ENCODE measurements at places on chromosomes 6 and 20.

GRCh38 chr6:126312013-126312665 lies 27.8 kb upstream of the CENPW start:
- DNase-seq: no peak

DNA sequence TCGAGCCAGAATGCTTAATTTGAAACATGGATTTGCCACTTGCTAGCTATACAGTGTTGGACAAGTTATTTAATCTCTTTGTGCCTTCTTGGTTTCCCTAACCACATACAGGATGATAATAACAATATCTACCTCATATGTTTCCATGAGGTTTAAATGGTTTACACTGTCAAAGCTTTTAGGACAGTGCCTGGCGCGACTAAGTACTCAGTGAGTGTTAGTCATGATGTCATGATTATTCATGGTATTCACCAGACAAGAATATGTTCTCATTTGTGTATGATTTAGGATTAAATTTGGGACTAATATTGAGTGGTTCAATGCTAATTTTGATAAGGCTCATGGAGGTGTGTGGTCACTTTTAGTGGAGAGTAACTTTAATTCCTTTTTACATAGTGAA lies 167.4 kb downstream of the EYA4 start:
- no peak for DNase-seq

- no peak for DNase-seq
Measured at GRCh38 chr6:167298127-167298526, 7.0 kb downstream of the UNC93A start.

GRCh38 chr6:148739822-148740128 lies 7.1 kb upstream of the UST start:
- DNase-seq: no peak

DNA sequence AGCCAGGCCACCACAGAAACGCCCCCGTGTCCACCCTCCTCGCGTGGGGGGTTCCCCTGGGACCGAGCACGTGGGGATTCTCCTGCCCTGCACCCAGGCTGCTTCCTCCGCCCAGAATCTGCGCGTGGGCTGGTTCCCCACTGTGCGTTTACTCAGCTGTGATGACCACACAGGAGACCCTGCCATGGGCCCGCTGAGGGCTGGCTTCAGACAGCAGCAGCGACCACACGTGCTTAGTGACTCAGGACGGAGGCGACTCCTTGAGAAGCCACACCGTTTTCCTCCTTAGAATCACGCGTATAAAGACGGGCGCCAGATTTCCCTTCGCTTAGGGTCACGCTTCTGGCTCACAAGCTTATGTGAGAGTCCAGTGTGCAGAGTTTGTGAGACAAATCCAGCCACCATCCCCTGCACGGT lies 63.9 kb upstream of the PDE10A start:
- no peak for DNase-seq

- DNase-seq: peak; percentile 45
Measured at GRCh38 chr6:158476389-158476788, 83.5 kb upstream of the TMEM181 start.

DNA sequence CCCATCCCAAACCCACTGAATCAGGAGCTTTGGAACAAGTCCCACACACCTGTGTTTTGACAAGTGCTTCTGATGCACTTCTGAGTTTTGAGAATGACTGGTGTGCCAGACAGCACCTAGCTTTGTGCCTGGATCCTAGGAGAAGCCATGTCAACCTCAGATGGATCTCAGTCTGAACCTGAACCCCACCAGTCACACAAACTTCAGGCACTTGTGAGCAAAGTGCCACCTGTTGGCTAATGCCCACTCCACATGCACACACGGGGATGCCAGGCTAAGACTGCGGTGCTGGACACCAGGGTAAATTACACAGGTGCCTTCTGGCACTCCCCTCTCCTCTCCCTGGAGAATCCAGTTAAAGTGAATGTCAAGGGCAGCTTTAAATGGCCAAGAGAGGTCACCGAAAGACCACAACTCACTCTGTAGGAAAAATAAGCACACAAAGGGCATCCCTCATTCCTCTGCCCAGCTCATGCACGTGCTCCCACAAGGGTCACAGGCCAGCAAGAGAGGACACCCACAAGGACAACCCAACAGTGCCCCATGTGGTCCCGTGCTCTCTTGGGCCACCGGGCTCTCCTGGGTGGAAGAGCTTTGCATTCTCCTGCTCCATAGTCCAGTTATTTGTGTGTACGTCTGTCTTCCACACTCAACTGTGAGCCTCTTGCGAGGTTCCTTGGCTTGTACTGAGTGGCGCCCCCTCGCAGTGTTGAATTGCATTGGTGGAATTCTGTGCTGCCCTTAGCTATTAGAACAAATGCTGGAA lies 45.6 kb downstream of the TAF8 start:
- no peak for DNase-seq

DNA sequence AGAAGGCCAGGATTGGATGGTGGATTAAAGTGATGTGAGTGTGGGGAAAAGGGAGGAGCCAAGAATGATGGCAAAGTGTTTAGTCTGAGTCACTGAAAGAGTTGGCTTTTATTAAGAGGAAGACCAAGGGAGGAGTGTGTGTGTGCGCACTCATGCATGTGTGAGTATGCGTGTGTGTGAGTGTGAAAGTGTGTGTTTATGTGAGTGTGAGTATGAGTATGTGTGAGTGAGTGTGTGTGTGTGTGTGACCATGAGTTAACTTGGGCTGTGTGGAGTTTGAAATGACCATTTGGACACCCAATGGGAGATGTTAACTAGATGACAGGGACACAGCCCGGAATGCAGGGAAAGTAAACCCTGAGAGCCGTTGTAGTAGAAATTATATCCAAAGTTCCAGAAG lies 57.6 kb upstream of the EYA2 start:
- no peak for DNase-seq

- no peak for DNase-seq
Measured at GRCh38 chr6:22892452-22892851, 323.1 kb downstream of the HDGFL1 start.

GRCh38 chr6:17429383-17430061 lies 36.1 kb downstream of the CAP2 start:
- no peak for DNase-seq

DNA sequence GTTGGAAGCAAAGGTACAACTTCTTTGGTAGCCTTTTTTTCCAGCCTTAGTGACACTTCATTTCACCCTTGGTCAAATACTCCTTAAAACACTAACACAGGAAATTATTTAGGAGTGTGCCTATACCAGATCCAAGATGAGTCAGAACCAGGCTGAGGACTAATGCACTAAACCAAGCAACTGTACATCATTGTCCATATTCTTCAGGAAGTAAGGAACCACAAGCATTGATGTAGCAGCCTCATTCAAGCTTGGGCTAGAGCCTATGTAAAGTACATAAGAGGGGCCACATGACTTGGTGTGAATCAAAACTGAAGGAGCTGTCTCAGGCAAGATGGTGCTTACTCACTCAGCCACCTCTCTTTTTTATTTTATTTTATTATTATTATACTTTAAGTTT lies 20.7 kb upstream of the ADGB start:
- DNase-seq: no peak

DNA sequence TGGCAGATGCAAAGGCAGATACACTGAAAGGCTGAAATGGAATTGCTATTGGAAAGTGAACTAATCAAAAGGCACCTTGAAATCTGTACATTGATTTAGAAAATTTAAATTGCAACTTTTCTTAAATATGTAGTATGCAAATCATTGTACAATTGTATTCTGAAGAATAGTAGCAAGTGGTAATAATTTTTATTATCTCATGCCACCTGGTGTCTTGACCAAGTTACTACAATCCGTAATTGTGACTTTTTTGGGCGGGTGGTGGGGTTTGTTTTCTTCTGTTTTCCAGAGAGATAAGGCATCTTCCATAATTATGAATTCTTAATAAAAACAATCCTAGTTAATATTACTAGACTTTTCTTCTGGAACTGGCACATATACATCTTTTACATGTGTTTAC lies 12.5 kb upstream of the BCKDHB start:
- DNase-seq: peak; percentile 2

GRCh38 chr6:101462576-101462975 lies 69.1 kb downstream of the GRIK2 start:
- no peak for DNase-seq

GRCh38 chr6:89140347-89141156 lies 5.3 kb upstream of the PM20D2 start:
- no peak for DNase-seq

GRCh38 chr20:19913927-19914614 lies 103.1 kb upstream of the NAA20 start:
- DNase-seq: no peak

- no peak for DNase-seq
Measured at GRCh38 chr20:13223736-13224520, 2.9 kb downstream of the ISM1 start.

DNA sequence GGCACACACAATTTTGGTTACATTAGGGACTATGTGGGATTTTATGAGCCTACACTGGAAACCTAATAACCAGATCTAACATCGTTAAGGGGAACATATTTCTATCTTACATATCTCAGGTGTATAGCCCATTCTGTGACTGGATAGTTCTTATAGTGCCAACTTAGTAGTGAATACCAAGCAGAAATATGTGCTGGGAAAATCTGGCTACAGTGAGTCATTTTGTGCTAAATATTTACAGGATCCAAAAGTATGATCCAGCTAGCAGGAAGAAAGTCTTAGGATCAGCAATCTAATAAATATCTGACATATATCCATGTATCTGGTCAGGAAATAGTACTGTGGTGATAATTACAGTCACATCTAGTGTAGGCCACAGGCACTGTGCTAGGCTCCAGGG lies 94.6 kb upstream of the INSM1 start:
- DNase-seq: no peak

DNA sequence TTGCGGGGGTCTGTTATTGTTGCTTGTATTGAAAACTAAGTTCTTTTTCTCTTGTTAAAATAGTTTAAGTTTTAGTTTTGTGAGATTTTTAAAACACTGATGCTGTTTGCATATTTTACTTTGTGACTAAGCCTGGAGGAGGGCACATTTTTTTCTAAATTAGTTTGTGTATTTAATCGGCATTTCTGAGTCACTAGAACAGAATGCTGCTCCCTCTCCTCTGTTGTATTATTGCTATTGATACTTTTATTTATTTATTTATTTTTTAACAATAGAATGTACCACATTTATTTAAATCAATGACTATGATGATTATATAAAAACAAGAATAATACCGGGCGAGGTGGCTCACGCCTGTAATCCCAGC lies 5.1 kb upstream of the FAM50B start:
- DNase-seq: no peak
